H9 (cell line): ENCODE measurements at places on chromosomes 4 and X. TPM values are rescaled to one million over a fixed set of nuclear protein-coding genes. Genes with fewer than 3 reads are reported as not detected.

Gene FATE1
- not detected in 2 replicates for total RNA-seq

- no peak for DNase-seq
Measured at GRCh38 chr4:110085131-110085530, 113.3 kb downstream of the ELOVL6 start.

DNA sequence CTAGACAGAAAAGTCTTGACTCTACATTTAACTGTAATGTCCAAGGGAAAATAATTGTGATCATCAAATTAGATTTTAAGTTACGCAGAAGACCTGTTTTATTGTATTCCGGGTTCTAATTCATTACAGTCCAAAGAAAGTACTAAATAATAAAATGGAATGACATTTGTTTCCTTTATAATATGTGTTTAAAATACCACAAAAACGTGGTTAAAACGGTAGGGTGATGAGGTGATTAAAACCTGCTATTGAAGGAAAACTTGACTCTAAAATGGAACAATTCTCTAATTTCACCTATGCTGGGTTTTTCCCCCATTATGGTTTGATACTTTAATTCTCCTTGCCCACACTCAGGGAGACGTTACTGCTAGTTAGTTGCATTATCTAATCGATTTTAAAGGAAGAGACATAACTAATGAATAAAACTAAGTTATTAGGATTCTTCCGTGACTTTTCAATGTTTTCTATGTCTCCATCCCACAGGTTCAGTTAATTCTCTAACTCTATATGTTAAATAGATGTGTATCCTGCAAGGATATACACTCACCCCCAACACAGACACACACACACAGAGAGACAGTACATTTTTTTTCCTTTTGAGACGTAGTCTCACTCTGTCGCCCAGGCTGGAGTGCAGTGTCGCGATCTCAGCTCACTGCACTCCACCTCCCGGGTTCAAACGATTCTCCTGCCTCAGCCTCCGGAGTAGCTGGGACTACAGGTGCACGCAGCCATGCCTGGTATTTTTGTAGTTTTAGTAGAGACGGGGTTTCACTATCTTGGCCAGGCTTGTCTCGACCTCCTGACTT lies 80.8 kb downstream of the GK start:
- no peak for DNase-seq

Gene FAT4
- 6.0 and 6.9 TPM in 2 replicates for total RNA-seq

Gene JADE3
- total RNA-seq: 19.6 and 20.2 TPM in 2 replicates
